Activated CD8-positive, alpha-beta memory T cell treated with anti-CD3 and anti-CD28 coated beads for 24 hours (primary cell): ENCODE measurements at places on chromosomes 6 and 20.

- no peak for DNase-seq
These were observed 106.2 kb downstream of the DST start for GRCh38 chr6:56536536-56536935.

GRCh38 chr20:25032478-25033264, 25.3 kb downstream of the ACSS1 start:
- DNase-seq = no peak

DNA sequence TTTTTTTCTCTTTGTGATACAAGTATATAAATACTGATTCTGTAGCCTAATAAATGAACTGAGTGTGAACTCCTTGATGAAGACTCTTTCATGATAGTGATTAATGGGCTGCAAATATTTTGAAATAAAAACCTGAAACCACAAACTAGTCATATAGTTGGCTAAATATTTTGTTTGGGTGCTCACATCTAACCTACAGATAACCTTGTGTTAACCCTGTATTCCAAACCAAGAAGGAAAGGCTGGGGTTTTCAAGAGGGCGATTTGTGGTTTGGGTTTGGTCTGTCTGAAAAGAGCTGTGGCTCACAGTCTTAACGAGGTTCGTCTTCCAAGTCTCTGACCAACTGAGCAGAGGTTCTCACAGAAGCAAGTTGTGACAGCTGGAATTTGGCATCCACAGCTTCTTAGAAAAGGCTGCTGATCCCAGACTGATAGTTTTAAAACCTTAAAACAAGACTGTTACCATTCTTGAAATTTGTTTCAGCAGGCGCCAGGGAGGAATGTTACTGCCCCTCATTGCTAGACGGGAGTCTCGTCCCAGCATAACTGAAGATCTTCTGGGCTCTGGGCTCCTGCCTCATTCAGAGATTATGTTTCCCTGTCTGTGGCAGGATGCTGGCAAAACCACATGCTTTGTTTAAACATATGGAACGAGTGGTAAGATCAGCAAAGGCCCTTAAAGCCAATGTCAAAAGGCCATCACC, 736.4 kb upstream of the MARCKS start:
- DNase-seq = no peak

DNA sequence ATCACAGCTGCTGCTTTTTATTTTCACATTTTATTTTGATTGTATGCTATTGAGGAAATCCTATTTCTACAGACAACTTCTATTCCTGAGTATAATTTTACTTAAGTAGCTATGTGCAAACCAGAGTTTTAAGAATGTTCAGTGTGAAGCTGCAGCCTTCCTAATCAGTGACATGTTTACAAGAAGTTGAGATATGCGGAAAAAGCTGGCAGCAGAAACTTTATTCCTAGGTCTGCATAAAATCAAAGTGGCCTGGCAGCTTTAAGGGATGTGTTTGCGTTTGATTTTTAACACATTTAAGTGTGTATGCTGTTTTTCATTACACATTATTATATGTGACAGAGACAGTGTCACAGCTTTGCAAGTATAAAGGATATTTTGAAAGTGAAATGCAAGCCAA, 26.3 kb downstream of the MAPK14 start:
- DNase-seq = no peak

DNA sequence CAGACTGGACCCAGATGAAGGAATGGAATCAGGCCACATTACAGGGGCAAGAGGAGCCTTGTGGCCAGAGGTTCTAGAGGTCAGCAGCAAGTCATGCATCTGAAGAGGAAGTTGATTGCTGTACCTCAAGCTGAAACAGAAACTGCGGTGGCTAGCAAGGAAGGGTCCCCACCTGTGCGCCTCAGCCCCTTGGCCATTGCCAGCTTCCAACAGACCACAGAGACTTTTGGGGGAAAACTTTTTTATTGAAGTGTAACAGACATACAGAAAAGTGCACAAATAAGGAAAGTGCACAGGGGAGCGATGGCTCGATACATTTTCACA, 26.8 kb upstream of the SLC9A8 start:
- DNase-seq = no peak

- DNase-seq = peak; percentile 28
These were observed 311.1 kb upstream of the RNF24 start for GRCh38 chr20:4326195-4327065.

- peak; percentile 71 for DNase-seq
These were observed 13.6 kb downstream of the TRAPPC3L start for GRCh38 chr6:116531675-116532570.

GRCh38 chr6:11241793-11242201, 9.3 kb upstream of the NEDD9 start:
- no peak for DNase-seq

DNA sequence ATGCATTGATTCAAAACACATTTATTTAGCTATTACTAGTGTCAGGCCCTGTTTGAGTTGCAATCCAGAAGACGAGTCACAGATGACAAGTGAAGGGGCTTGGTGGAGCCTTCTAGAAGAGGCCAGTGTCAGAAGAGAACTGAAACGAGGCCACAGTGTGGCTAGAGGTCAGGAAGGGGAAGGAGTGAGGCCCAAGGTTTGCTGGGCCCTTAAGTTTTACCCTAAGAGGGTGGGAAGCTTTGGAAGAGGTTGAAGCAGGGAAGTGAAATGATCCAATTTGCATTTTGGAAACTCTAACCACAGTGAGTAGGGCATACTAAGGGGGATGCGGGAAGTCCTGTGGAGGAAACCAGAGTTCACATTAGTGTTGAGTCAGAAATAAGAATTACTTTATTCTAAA, 25.0 kb downstream of the TTK start:
- DNase-seq = no peak

GRCh38 chr20:50717974-50718761, 13.2 kb upstream of the PARD6B start:
- DNase-seq = no peak

DNA sequence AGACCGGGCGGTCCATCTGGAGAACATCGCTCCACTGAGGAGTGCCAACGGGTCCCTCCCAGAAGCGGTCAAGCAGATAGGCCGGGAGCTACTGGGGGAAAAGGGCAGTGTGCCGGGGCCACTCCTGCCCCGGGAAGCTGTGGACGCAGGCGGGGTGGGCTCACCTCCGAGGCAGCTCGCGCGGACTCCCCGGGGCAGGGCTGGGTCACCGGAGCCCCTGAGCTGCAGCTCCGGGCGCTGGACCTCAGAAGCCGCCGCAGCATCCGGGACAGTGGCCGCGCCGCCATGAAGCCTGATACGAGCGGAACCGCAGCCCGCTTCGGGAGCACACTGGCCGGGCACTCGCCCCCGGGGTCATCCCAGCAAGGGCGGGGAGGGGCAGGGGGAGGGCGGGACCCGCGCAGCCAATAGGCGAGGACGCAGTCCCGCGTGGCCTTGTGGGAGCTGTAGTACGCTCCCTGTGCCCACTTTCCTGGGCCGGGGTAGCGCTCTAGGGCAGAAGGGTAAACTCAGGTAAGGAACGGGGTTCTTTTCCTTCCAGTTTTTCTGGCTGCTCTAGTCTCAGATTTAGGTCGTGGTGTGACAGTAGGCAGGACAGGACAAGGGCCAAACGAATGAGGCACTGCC, at the start of gene MOCS1:
Gene MOCS1 (minus strand): TSS at position 332 of the 627 bp plus-strand sequence. CDS start 45 bp downstream, at position 287.
- DNase-seq = peak; percentile 79
